ENCODE measurements at places on chromosomes 3 and 15.

- peak; percentile 37 for ATAC-seq
Measured at GRCh38 chr3:107981471-107982111, 109.2 kb downstream of the CD47 start.

- peak; percentile 93 for ATAC-seq
Measured at GRCh38 chr15:42457445-42458442, 33.2 kb downstream of the ZNF106 start.

GRCh38 chr3:46091741-46092701 is 64.7 kb upstream of the XCR1 start:
- ATAC-seq = no peak

- no peak for ATAC-seq
Measured at GRCh38 chr3:173825730-173826129, 428.2 kb downstream of the NLGN1 start.

- peak; percentile 85 for ATAC-seq
Measured at GRCh38 chr3:99659032-99659431, 20.6 kb downstream of the COL8A1 start.

GRCh38 chr3:125142940-125143339 is 69.6 kb downstream of the SLC12A8 start:
- no peak for ATAC-seq

DNA sequence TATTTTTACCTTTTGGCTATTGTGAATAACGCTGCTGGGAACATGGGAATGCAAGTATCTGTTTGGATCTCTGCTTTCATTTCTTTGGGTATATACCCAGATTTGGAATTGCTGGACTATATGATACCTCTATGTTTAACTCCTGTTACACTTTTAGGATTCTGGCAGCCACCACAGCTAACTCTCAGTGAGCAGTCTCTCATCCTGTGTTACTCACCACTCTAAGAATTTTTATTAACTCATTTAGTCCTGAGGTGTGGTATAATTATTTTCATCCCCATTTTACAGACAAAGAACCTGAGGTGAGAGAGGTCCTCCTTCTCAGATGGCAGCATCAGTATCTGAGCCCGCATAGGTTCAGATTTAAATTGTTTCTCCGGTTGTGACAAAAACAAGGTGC is 1.1 kb downstream of the SPATA12 start:
- no peak for ATAC-seq

GRCh38 chr3:128484404-128485281 is 8.4 kb downstream of the GATA2 start:
- no peak for ATAC-seq

- no peak for ATAC-seq
Measured at GRCh38 chr3:12759097-12759679, at the start of gene TMEM40. TMEM40 (minus strand) TSS chr3:12759259; CDS start chr3:12749832, 9,427 bp downstream.

GRCh38 chr3:79247725-79248043 is 520.1 kb downstream of the ROBO1 start:
- no peak for ATAC-seq

GRCh38 chr3:190003681-190004123 is 117.0 kb downstream of the P3H2 start:
- ATAC-seq = peak; percentile 68

DNA sequence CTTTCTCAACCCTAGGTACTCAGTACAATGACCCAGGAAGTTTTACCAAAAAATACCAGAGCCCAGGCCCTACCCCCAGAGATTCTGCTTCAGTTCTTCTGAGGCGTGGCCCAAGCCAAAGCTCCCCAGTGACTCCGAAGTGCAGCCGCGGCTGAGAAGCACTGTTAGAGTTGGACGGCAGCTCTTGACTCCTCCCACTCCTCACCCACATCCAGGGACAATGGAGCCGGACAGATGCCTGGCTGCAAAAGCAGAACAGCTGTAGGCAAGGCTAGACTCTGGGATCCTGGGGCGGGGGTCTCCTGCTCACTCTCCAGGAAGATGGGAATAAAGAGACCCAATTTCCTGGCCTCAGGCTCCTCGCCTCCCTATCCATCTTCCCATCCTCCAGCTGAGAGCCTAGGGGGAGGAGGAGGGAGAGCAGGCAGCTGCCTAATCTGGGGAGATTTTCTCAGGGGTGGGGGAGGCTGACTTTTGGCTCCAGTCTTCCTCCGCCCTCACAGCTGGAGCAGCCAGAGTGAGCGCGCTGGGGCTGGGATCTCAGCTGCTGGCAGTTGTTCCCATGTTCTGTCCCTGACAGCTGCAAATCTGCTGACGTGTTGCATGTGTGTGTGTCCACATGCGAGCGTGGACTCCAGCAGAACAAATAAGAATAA is 223.8 kb downstream of the OPA1 start:
- ATAC-seq = peak; percentile 91

GRCh38 chr3:196792771-196793170 is 53.1 kb downstream of the PAK2 start:
- no peak for ATAC-seq

DNA sequence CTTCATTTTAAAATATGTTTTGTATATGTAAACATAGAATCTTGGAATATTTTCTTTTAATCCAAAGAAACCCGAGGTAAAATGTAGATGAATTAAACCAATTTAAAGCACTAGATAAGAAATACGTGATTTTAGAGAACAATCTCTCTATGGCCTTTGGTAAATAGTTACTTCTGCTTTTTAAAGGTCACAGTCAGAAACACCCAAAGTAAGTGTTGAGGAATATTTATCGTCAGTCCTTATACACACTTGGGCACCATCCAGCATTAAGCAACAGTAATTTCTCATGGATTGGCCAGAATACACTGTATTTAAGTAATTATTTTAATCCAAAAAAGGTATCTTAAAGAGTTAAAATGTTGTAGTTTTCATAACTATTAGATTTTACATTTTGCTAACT is 713.2 kb downstream of the NLGN1 start:
- no peak for ATAC-seq

DNA sequence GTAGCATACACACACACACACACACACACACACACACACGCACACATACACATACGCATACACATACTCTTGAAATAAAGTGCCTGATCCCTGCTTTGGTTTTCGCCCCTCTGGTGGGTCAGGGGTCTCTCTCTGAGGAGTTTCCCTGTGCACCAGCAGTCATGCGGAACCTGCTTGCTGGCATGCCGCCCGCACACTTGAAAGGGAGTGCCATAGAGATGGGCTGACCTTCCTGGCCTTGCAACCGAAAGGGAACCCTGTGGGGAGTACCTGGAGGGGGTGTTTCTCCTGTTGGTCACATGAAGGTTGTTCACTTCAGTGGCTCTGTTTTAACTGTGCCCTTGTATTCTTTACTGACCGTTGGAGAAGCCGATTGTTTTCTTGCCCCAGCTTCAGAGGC is 752.3 kb downstream of the NR2F2 start:
- no peak for ATAC-seq

GRCh38 chr3:113741086-113741485 is 5.0 kb downstream of the NAA50 start:
- no peak for ATAC-seq

GRCh38 chr3:13262493-13263211 is 157.5 kb downstream of the NUP210 start:
- ATAC-seq = peak; percentile 42

- no peak for ATAC-seq
Measured at GRCh38 chr3:140077406-140077805, 142.4 kb downstream of the CLSTN2 start.

Measured in gastroesophageal sphincter (tissue), 4 donors.